GM23338 (cell line): ENCODE measurements at places on chromosomes 2 and 18. TPM values are rescaled to one million over a fixed set of nuclear protein-coding genes. Genes with fewer than 3 reads are reported as not detected.

Gene SETBP1
- 1.6 TPM in 2 replicates for polyA plus RNA-seq

Gene EVX2
- not detected in 2 replicates for polyA plus RNA-seq

Gene UBE2F
- polyA plus RNA-seq: 91.3 and 98.2 TPM in 2 replicates

Gene PLB1
- 0.06 TPM in 1 of 2 replicates, not detected in the other for polyA plus RNA-seq

Gene COQ10B
- polyA plus RNA-seq: 23.2 and 26.1 TPM in 2 replicates

Gene SCRN3
- 10.0 and 12.3 TPM in 2 replicates for polyA plus RNA-seq
